ENCODE measurements at places on chromosomes 7 and 10.

DNA sequence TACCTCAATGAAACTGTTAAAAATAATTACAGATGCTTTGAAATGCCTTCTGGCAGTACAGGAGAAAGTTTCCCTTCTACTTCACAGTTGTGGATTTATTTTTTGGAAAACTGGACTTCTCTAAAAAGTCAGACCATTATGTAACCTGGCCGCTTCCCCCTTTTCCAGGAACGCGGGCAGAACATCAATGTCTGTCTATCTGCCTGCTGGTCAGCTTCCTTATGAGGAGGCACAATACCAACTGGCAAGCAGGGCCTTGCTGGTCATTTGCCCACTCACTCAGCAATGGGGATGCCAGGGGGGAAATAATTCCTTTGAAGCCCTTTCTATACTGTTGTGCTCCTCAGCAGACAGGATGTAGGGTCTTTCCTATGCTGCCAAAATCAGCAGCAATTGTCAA is 22.5 kb upstream of the ADRB1 start:
- DNase-seq = no peak

DNA sequence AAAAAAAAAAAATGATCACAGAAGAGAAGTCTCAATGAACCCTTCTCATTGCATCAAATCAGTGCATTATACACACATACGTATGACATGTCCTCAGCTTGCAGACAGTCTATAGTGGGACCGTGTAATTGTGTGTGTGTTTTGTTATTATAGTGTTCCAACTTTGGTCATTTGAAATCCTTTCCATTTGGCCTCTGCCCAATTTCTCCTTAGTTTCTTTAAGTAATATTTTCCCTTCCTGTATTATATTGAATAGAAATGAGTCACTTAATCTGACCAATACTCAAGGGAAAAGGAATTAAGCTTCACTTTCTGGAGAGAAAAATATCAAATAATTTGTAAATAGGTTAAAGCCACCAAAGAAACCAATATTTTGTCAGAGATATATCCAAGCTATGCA is 415.5 kb upstream of the SORCS1 start:
- DNase-seq = no peak

- no peak for DNase-seq
Observed at GRCh38 chr7:22447762-22448161, 52.2 kb downstream of the STEAP1B start.

DNA sequence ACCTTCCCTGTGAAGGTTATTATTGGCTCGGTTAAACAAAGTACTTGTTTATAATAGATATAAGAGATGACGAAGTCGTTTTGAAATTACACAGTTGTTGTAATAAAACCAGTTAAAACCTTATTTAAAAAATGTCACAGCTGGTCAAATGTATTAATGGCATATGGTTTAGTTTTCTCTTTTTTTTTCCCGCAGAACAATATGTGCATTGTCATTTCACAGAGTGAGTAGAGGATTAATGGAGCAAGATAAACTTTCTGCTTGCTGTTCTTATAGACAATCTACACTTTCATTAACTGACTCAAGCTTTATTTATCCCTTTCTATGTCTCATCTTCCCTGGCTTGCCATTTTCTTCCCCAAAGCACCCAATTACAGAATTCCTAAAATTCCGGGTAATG is 404.3 kb upstream of the NPVF start:
- no peak for DNase-seq

DNA sequence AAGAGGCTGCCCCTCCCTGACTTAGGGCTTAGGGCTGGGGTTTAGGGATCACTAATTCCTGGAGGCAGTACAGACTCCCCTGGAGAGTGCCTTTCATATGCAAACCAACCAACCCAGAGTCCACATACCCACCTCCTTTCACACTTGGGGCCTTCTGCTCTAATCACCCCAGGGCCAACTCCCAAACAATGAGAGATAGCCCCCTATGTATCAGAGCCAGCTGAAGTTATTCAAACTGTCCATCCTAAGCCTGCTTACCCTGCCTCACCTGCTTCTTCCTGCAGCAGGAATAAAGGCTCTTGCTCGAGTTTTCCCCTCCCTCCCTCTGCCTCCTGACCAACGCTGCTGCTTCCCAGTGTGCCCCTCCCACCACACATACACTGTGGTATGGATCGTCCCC is 51.8 kb upstream of the SLC35G1 start:
- no peak for DNase-seq

- DNase-seq = no peak
Observed at GRCh38 chr10:62745581-62745980, 58.9 kb upstream of the ADO start.

DNA sequence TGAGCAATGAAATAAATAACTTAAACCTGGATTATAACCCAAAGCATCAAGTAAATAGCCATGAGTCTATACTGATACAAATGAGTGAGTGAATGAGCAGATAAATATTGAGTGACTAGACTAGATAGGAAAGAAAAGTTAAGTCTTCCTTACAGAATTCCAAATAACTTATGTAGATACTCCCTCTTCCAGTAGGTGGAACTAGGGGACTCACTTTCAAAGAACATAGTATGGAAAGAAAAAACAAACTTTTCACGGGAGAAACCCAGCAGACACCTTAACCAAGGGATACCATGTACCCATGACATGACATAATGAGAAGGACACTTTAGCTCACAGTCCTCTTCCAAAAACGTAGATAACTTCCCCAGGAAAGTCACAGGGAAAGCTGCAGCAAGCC is 32.2 kb downstream of the CSGALNACT2 start:
- DNase-seq = no peak

GRCh38 chr10:6411436-6411835 is 168.6 kb downstream of the PRKCQ start:
- no peak for DNase-seq

- DNase-seq = no peak
Observed at GRCh38 chr7:45983720-45984255, 62.7 kb upstream of the IGFBP3 start.

DNA sequence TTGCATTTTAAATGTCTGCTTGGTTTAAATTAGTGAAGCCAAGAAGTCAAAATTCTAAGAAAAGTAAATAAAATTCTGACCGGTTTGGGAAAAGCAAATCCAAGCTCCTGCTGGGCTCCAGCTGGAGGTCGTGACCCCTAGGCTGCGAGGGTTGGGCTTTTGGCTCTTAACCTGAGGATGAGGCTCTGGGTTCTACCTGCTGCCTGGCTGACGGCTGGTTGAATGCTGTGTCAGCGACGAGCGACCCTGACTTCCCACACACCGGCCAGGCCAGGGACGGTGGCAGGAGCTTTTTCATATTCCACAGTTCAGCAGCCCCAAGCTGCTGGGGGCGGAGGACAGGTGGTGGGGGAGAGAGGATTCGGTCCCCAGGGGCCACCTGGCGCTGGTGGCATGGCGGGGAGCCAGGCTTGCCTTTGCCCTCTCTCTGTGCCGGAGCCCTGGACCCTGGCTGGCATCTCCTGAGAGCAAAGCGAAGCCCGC is 843 bp upstream of the PLPP4 start:
- DNase-seq = no peak

GRCh38 chr10:28677888-28678686 is 766 bp downstream of the BAMBI start:
- DNase-seq = no peak

- DNase-seq = no peak
Observed at GRCh38 chr10:110502851-110503301, 5.2 kb downstream of the DUSP5 start.

GRCh38 chr10:52663161-52663560 is 109.4 kb downstream of the MBL2 start:
- no peak for DNase-seq

DNA sequence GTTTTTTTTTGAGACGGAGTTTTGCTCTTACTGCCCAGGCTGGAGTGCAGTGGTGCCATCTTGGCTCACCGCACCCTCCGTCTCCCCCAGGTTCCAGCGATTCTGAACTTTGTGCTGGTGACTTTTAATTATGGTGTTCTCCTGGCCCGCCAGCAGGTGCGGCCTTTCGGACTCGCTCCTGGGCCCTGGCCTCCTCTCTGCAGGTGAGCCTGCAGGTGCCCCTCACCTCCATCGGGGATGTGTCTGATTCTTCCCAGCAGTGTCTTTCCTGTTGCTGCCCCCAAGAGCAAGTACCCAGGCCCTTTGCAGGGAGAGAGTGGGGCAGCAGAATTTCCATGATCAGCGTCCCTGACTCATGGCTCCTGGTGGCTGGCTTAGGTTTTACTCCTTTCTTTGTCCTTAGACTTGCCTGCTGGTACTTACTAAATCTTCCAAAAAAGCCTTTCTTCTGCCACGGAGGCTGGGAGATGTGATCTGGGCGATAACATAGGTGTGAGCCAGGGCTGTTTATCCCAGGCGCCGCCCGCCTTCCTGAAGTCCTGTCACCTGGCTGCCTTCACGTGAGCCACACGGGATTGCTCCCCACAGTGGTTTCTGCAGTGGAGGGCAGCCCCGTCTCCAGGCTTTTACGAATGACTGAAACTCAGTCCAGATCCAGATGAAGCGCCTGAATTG is 10.7 kb downstream of the WIPI2 start:
- no peak for DNase-seq

DNA sequence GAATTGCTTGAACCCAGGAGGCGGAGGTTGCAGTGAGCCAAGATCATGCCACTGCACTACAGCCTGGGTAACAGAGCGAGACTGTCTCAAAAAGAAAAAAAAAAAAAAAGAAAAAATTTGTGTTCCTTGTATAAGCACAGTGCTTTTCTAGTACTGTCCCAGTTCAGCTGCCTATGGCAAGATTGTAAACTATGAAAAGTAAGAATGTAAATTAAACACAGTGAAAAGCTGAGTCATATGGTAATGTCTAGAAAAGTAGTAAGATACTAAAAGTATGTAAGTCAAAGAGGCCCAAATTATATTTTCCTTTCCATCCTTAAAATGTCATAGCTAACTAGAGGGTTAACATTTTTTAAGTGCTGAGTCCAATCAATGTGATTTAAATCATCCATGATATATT is 42.8 kb downstream of the RBM20 start:
- no peak for DNase-seq

DNA sequence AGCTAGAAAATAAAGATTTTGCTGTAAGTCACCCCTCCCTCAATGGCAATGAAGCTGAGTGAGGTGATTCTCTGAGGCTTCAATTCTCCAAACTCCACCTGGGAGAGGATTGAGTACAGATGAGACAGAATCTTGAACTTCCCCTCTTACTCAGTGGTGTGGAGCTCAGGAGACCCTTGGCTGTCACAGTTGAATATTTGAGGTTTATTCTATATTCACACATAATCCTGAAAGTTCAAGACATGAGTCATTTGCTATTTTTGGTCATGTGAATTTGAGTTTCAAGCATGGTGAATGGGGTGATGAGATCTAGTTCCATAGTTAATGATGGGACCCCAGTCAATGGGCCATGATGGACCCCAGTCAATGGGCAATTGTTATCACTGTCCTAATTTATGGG is 13.9 kb upstream of the TECTB start:
- DNase-seq = no peak

DNA sequence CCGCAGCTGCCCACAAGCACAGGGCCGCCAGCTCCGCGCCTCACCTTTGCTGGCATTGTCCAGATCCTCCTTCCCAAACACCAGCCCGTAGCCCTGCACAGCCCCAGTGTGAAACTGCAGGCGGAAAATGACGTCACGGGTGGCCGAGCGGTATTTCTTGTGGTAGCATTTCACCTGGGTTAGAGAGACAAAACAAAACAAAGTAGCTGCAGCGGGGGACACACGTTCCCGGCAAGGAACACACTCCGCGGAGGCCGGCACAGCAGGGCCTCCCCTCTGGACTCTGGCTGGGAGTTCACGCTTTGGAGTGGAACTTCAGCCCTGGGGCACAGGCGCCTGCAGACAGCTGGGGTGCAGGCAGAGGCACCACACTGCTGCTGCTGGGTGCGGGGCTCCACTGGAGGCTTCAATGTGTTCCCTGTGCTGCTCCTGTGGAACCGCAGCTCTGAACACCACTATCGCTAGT is 181.1 kb downstream of the TNS3 start:
- DNase-seq = no peak

- DNase-seq = no peak
Observed at GRCh38 chr10:84138478-84139125, 707 bp upstream of the GHITM start.

DNA sequence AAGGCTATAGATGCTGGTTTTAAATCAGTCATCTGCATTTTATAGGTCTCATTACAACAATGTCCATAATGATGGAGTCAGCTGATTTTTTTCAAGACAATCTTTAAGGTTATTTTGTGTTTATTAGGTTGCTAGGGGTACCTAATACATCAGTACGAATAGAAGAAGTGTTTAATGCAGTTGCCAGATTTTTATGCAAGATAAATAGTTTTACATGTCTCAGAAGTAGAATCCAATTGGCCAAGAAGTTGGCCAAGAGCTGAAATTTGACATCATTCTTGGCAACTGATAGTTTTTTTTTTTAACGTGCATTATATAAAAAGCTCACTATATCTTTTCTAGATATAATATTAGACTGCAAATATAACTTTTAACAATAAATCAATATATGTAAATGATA is 208.5 kb downstream of the TRIL start:
- DNase-seq = no peak

- DNase-seq = no peak
Observed at GRCh38 chr7:4209126-4209525, 473.0 kb upstream of the FOXK1 start.

- no peak for DNase-seq
Observed at GRCh38 chr10:35236739-35237138, 99.6 kb upstream of the CCNY start.

- DNase-seq = no peak
Observed at GRCh38 chr10:78231939-78232338, 198.3 kb downstream of the RPS24 start.

- no peak for DNase-seq
Observed at GRCh38 chr10:97525086-97525485, 26.4 kb downstream of the UBTD1 start.

DNA sequence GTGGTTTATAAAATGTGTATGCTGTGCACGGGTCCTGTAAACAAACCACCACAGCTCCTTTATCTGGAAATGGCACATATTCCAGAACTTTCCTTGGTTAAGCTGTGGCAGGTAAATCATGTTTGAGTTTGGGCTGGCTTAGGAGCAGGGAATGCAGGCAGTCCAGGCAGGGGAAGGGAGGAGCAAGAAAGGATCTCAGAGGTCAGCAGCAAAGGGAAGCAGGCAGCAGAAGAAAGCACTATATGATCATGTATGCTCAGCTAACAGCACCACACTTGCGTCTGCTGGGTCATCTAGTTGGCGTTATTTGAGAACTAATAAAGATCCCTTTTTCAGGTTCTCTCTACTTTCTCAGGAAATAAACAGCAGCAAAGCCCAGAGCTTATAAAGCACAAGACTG is 7.8 kb downstream of the ICA1 start:
- no peak for DNase-seq

DNA sequence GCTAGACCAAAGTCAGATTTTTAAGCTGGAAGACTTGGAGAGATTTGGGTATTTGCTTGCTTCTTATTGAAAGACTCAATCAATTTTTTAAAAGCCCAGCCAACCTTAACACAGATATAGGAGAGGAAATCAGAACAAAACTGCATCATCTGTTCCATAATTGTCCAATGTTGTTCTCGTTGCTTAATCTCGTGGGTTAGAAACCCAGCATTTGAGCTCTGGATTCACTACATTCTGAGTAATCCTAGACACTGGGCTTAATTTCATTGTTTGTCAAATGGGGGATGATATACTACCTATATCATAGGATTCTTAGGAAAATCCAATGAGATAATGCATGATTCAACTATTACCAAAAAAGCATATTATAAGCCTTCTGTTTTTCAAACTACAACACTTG is 48.9 kb downstream of the CALD1 start:
- DNase-seq = no peak
